Naive thymus-derived CD4-positive, alpha-beta T cell (primary cell): ENCODE measurements at places on chromosomes 6 and 20.

DNA sequence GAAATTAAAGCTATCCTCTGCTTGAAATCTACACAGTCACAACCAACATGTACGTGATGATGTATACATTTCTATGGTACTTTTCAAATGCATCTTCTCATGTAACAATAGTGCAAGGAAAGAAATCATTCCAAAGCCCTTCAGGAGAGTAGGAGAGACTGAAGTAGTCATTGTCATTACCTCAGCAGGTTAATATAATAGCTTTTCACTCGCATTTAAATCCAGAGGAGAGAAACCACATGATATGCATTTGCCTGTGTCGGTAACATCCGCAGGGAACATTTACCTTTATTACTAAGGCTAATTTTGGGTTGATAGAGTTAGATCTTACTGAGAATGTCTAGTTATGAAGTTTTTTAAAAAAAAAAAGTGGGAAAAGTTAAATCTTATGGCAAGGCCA, 186.6 kb upstream of the DTNBP1 start:
- DNase-seq, result no peak

DNA sequence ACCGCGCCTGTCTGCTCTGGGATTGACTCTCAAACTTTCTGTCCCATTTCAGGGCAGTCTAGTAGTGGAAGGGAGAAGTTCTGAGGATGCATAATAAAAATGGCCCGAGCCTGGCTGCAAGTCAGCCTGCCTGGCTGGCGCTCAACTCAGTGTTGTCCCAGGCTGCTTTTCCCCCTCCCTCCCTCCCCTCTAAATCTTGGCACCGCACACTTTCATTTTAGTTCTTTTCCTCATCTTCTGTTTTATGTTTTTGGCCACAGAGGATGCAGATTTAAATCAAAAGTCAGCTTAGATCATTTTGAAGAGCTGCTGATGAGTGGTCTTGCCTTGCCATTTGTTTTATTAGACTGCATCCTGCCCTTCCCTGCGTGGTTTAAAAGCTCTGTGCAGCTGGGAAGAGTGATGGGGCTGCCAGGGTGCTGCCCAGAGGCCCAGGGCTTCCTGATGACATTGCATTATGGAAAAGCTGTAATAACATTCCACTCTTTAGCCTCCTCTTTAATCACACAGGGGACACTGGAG, 6.5 kb upstream of the UQCC2 start:
- DNase-seq, result no peak

DNA sequence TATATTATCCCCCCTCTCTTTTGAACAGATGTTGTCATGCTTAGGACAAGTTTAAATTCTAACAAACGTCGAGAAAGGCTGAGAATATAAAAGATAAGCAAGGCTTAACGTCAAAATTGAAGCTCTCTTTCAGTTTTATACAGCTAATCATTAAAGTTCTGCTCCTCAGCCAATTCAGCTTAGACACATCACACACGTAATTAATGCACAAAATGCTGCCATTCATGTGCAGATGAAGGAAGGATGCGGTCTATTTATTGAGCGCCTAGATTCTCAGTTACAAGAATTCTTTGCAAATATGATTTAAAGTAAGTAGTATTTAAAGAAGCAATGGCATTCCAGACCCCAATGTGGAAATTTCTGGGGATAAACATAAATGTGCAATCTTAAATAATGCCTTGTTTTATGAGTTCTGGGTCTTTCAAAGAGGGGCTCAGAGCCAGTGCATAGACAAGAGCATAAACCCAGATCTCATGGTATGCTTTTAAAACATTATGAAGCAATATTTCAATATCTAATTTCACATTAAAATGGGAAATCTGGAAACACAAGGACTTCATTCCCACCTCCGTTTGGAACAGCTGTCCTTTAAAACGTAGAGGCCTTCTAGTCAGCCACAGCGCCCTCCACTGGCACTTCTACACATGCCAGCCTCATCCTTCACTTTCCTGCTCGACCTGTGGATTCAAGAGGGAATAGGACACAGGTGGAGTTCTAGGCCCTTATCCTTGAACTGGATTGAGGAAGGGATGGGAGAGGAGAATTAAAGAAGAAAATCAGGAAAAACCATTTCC, 85.8 kb downstream of the LYRM4 start:
- DNase-seq, result peak; percentile 52

- no peak for DNase-seq
Measured at GRCh38 chr6:98634569-98634968, 199.8 kb upstream of the POU3F2 start.

- no peak for DNase-seq
Measured at GRCh38 chr6:122780114-122780513, 598 bp downstream of the FABP7 start.
